Smooth muscle cell of the umbilical artery (primary cell): ENCODE measurements at places on chromosomes 5 and 9. TPM values are rescaled to one million over a fixed set of nuclear protein-coding genes. Genes with fewer than 3 reads are reported as not detected.

NIPSNAP3A gene
- total RNA-seq: 37.9 and 42.2 TPM in 2 replicates

MEGF10 gene
- total RNA-seq: 0.14 TPM in 1 of 2 replicates, not detected in the other

GPR150 gene
- under 0.01 and 0.28 TPM in 2 replicates for total RNA-seq

TNFSF8 gene
- not detected in 2 replicates for total RNA-seq

OR2V1 gene
- not detected in 2 replicates for total RNA-seq

GGTA1 gene
- total RNA-seq: not detected in 2 replicates

INPP5E gene
- 3.9 and 10.7 TPM in 2 replicates for total RNA-seq
